ENCODE measurements at places on chromosomes 5 and 9.
A peak's percentile ranks its signal among the peaks of the same experiment; 100 is the strongest.

DNA sequence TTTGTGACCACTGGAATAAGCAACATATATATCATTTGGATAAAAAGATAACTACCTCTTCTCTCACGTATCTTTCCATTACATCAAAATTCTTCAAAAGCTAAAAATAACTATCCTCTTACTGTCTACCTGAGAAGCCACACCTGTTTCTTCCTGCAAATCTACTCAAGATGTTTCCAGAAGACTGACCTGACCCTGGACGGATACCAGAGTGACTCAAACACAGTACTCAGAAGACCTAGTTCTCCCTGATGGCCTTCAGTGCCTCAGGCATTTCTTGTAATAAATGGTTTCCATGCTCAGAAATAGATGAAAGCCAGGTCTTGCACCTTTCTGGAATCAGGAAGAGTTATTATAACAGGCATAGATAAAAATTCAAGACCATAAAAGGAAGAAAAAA, 245.9 kb upstream of the PIK3R1 start:
- no peak for DNase-seq

- DNase-seq, result no peak
These were observed 140.6 kb downstream of the PLCXD3 start for GRCh38 chr5:41369799-41370198.

GRCh38 chr5:117497601-117498000, 923.0 kb upstream of the SEMA6A start:
- no peak for DNase-seq

GRCh38 chr5:52947851-52948250, 41.3 kb upstream of the ITGA2 start:
- DNase-seq, result no peak

GRCh38 chr9:121398374-121398773, 28.3 kb upstream of the STOM start:
- no peak for DNase-seq

GRCh38 chr9:124660341-124660801, 110.7 kb downstream of the NR6A1 start:
- peak; percentile 10 for DNase-seq

- no peak for DNase-seq
These were observed 447.4 kb upstream of the WWC1 start for GRCh38 chr5:167843881-167844572.

DNA sequence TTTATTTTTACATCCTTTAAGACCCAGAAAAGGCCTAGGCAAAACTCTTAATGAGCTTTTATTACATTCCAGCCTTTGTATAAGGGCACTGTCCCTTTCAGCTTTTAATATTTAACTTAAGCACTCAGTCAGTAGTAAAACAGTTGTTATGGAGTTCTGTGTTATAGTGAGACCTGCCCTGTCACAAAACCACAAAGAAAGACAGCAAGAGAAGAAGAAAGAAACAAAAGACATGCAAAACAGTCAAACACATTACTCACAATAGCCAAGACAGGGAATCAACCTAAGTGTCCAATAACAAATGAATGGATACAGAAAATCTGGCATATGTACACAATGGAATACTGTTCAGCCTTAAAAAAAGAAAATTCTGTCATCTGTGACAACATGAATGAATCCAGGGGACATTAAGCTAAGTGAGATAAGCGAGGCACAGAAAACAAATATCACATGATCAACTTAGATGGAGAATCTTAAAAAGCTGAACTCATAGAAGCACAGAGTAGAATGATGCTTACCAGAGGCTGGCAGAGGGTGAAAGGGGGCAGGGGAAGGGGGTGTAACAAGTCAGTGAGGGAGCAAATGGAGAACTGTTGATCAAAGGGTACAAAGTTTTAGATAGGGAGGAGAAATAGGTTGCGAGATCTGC, 63.8 kb upstream of the CCNG1 start:
- DNase-seq, result no peak

DNA sequence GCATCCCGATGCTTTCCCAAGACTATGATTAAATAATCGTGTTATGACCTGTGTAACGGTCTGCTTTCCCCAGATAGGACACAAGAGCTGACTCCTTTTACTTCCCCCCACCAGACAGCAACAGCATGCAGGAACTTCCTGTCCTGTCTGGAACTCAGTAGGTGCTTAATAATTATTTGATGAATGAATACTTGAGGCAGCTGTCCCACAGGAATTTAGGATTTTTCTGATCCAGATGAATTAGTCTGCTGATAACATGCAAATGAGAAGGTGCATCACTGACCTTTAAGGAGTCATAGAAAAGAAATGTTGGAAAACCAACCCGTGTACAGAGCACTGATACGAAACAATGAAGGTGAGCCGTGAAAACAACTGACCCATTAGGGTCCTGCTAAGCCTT, 12.2 kb downstream of the RNF130 start:
- no peak for DNase-seq

DNA sequence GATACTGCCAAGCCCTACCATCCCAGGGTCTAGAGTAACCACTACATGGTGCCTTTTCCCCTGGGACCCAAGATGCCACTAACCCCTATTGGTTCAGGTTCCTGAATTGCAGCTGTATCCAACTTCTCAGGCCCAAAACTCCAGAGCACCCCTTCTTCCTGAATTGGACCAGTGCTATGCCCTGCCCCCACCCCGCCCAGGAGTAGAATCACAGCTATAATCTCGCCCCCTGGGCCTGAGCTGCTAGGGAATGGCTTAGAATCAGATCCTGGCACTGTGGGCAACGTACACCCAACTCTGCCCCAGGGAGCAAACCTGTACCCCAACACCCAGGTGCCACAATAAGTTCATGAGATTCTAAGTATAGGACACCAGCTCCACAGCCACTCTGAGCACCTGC, 206.3 kb downstream of the CACNA1B start:
- DNase-seq, result no peak

GRCh38 chr5:160363211-160363610, 7.2 kb downstream of the C1QTNF2 start:
- DNase-seq, result no peak

- DNase-seq, result no peak
These were observed 417.1 kb downstream of the BNC2 start for GRCh38 chr9:16453390-16453789.

GRCh38 chr9:98187926-98188325, 4.5 kb downstream of the CORO2A start:
- DNase-seq, result no peak

DNA sequence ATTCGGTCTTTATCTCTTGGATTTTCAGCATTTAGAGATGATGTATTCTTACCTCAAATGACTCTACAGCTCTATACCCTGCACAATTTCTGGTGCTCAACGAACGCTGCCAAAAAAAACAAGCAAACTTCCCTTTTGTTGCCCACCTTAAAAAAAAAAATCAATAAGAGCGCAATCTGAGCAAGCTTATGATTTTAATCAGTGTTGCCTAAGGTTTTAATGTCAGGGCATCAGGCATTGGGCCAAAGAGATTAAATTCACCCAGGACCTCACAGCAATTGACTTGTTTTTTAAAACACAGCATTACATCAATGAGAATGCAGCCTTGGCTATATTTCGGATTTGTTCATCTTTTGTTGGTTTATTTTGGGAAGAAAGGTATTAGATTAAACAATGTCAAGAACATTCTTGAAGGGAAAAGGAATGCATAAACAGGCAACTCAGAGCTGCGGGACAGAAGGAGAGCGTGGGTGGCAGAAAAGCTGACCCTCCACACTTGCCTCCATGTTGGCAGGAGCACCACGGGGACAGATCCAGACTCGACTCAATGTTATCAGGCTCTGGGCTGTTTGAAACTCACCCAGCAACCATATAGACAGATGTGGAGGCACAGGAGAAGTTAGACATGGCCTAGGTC, 127.5 kb upstream of the DAPK1 start:
- no peak for DNase-seq

DNA sequence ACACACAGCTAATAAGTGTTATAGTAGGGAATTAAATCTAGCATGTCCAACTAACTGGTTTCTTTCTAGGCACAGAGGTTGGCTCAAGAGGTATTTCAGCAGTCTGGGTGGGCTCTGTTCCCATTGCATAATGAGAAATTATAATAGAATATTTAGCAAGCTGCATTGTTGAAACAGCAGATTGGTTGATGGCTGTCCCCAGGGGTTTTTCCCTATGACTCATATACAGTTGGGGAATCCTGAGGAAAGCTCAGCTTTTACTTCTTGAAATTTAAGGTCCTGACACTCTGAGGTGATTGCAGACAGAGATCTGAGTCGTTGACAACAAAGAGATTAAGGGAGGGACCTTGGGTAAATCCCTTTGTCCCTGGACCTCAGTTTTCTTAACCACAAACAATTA, 38.3 kb upstream of the TNFSF8 start:
- no peak for DNase-seq

GRCh38 chr5:17212996-17213395, 4.4 kb upstream of the BASP1 start:
- DNase-seq, result no peak

DNA sequence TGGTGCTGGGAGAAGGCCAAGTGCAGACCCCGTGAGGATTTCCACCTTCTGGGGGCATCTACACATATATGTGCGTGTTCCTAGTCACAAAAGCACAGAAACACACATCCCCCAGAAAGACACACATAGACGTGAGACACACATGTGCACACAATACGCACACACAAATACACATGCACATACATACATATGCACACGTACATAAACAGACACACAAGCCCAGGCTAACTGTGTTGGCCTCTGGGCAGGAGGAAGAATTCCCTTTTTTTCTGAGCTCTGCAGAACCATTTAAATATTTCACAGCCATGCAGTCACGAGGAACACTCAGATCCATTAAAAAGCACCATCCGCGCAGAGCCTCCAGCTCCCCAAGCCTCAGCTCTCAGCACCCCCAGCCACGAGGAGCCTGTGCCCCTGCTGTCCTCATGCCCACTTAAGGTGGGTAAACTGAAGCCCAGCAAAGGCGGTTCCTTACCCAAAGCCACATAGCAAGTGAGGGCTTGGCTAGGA, 5.3 kb downstream of the NINJ1 start:
- DNase-seq, result no peak

- no peak for DNase-seq
These were observed 106.1 kb upstream of the OSMR start for GRCh38 chr5:38739705-38740045.

DNA sequence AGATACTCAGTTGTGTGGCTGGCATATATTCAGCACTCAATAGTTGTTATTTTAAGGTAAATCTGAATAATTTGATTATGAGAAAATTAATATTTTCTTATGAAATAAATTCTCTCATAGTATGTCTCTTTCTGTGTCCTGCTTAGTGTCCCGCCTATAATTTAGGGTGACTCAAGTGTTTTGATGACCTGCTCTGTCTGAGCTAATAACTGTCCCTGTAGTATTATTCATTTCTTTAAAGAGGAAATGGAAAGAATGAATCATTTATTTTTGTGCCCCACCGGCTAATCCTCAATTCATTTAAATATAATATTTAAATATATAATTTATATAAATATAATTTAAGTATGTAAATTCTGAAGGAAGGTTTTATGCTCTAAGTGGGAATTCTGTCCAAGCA, 4.1 kb downstream of the SLC1A1 start:
- no peak for DNase-seq

- DNase-seq, result no peak
These were observed 52.7 kb downstream of the RXRA start for GRCh38 chr9:134378901-134379338.

- DNase-seq, result no peak
These were observed 4.8 kb downstream of the RAD50 start for GRCh38 chr5:132561601-132562000.

- DNase-seq, result no peak
These were observed 306.8 kb downstream of the SEMA5A start for GRCh38 chr5:9239071-9239470.

DNA sequence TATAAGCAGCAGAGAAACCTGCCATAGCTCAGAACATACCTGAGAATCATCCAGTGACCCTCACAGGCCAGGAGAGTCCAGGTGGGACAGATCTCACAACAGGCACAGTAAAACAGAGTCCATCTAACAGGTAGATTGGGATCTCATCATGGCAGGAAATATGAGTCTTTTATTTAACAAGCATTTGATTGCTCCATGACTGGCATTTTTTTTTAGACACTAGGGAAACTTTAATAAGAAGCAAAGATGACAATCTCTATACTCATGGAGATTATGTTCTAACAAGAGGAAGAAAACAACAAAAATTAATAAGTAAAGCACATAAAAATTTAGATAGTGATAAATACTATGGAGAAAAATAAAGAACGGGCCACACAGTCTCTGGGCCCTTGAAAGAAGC, 12.5 kb upstream of the PUM3 start:
- DNase-seq, result no peak

DNA sequence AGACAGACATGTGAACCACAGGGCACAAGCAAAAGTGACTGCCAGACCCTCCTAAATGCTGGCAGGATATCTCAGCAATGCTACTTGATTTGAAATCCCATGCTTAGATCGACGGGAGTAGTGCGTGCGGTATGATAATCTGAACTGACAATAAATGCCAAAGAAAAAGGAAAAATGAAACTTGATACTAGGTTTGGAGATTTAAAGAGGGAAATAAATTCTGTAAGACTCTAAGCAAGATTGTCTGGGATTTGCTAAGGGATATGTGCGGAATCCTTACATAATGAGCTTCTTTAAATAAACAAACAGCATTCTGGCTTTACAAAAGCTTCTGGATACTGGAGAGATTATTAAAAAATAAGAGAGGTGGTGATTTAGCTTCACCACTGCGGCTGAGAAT, 203.6 kb downstream of the CAAP1 start:
- no peak for DNase-seq

- no peak for DNase-seq
These were observed 90.2 kb downstream of the ZNF462 start for GRCh38 chr9:106953174-106953573.

DNA sequence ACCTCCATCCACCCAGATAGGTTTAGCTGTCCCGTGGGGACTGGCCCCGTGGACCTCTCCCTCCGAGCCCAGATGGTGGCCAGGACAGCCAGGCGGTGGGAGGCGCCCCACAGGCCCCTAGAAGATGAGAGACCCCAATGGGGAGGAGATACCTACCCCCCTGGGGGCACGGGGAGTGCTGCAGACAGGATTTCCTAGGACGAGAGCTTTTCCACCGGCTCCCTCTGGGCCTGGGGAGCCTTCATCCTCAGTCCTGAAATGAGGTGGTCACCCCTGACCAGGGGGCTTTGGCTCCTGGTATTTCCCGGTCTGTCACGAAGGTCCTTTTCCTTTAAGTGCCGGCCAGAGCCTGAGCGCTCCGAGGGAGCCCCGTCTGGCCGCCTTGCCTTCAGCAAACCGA, 46.8 kb downstream of the MRPL36 start:
- no peak for DNase-seq

GRCh38 chr9:37706290-37706689, 47.3 kb upstream of the TRMT10B start:
- no peak for DNase-seq

GRCh38 chr5:154319736-154320135, 126.1 kb upstream of the SAP30L start:
- no peak for DNase-seq

GRCh38 chr5:173772384-173773059, 115.6 kb upstream of the CPEB4 start:
- peak; percentile 44 for DNase-seq

All from NCI-H1694 (cell line).